ENCODE measurements at places on chromosomes 11 and 22.

DNA sequence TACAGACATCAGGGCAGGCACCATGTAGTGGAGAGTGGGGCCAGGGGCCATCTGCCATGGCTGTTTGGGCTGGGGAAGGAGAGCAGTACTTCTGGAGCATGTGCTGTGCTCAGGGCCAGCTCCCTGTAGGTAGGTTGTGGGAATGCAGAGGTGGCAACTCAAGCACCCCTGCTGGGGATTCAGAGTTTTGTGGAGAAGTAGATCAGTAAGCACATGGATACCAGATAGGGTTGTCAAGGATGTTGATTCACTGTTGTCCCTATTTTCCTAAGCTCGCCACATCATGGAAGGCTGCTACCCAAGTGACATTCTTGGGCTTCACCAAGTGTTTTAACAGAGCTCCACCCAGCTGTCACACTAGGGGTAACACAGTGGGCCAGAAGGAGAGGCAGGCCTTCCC lies 67.2 kb downstream of the BMAL1 start:
- DNase-seq: no peak

DNA sequence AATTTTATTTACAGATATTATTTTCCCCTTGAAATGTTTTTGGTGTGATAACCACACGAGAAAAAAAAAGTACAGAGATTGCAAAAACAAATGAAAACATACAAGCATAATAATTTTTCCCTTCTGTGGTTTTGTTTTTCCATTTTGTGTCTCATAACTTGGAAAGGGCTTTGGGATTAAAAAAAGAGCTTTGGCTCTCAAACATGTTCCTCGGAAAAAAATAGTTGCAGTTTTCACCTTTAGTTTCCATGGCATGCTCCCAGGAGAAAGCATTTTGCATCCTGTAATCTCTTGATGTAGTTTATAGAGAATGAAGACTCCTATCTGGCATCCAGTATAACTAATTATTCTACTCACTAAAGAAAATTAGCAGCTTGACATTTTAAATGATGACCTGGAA lies 362.1 kb upstream of the PDGFD start:
- DNase-seq: no peak

GRCh38 chr11:2827256-2827655 lies 58.3 kb downstream of the CDKN1C start:
- no peak for DNase-seq

- DNase-seq: no peak
Observed at GRCh38 chr11:6638429-6638828, 17.2 kb downstream of the DCHS1 start.

GRCh38 chr11:65492637-65493366 lies 6.0 kb upstream of the MALAT1 start:
- DNase-seq: no peak

DNA sequence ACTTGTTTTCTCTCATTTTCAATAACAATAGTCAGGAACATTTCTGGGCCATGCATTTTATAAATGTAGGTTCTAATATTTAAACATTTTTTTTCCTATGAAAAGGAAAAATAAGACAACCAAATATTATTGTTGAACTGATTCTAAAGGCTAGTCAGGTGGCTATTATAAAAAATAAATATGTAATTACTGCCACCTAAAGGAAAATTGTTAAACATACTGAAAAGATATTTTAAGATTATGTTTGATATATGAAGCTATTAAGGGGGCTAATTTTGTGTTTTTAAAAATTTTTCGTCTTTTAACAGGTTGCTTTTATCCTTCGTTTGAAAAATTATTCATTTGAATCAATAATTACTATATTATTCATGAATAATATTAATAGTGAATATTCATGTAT lies 62.2 kb upstream of the FDX1 start:
- no peak for DNase-seq

DNA sequence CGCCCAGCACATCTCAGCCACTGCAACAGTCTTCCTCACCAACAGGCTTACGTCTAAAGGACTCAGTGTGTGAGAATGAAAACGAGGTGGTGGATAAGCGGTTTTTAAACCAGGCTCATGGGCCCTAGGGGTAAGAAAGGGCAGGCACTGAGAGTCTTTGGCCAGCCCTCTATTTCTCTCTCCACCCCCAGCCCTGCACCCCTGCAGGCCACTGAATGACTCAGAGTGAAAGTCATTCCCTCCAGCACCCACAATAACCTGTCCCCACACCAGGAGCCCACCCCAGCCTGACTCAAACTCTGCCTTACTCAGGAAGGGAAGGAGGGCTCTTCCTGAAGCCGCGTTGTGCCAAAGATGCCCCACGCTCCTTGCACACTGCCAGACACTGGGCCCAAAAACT lies 72.0 kb downstream of the LARGE1 start:
- no peak for DNase-seq

- DNase-seq: no peak
Observed at GRCh38 chr11:91265946-91266345, 958.7 kb upstream of the FAT3 start.
